ENCODE measurements at places on chromosomes 5 and 9.

DNA sequence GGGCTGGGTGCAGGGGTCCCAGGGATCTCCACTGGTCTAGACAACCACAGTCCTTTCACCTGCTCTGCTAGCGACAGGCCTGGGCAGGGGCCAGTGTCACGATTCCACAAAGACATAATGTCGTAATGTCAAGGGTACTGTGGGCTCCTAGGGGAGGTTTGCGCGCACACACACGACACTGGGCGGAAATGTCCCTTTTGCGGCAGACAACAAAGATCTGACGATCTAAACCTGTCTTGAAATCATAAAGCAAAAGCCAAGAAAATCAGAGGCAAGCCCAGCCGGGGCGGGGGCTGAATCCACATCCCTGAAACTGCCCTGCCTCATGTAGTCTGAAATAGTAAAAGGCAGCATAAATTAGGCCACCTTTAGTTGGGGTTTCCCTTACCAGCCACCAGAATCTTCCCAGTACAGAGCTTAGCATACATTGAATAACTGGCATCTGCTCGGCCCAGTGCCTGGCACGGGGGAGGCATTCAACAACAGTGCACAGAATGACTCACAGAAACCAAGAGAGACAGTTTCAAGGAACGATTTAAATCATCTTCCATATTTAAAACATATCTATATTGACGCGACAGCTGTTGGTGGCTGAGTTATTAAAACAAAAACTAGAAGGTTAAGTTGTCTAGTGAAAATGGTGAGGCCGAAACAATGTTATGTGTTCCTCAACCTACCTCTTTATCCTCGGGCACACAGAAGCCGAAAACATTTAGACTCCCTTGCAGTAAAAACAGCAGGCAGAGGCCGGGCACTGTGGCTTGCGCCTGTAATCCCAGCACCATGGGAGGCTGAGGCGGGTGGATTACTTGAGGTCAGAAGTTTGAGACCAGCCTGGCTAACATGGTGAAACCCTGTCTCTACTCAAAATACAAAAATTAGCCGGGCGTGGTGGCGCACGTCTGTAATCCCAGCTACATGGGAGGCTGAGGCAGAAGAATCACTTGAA, 151.0 kb downstream of the MYO10 start:
- peak; percentile 58 for DNase-seq

DNA sequence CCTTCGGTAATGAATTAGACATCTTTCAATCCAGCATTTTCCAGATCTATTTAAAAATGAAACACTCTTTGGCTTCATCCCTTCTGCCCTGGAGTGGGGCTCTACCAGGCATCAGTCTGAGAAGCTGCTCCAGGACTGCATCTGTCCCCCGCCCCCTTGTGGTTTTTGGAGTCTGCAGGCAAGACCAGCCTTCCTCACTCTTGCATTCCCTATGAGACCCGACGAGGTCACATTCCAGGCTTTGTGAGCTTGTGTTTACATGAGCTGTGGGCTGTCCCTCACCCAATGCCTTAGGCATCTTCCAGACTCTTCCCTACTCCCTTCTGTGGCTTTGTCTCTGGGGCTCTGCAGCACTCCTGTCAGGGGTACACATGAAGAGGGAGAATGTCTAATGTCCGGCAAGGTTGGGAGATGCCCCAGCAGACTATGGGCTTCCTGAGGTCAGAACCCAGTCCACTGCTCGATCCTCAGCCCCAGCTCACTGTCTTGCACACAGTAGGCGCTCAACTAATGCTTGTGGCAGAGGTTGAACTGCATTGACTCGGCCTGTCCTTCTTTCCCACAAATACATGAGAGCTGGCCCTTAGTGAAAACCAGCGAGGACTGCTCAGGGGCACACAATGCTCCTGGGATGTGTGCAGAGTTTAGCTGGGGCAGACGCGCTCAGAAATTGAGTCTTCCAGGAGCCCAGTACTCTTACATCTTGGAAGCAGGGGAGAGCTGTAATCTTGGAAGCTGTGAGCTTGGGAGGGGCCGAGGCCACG, 11.7 kb upstream of the GADD45G start:
- no peak for DNase-seq

DNA sequence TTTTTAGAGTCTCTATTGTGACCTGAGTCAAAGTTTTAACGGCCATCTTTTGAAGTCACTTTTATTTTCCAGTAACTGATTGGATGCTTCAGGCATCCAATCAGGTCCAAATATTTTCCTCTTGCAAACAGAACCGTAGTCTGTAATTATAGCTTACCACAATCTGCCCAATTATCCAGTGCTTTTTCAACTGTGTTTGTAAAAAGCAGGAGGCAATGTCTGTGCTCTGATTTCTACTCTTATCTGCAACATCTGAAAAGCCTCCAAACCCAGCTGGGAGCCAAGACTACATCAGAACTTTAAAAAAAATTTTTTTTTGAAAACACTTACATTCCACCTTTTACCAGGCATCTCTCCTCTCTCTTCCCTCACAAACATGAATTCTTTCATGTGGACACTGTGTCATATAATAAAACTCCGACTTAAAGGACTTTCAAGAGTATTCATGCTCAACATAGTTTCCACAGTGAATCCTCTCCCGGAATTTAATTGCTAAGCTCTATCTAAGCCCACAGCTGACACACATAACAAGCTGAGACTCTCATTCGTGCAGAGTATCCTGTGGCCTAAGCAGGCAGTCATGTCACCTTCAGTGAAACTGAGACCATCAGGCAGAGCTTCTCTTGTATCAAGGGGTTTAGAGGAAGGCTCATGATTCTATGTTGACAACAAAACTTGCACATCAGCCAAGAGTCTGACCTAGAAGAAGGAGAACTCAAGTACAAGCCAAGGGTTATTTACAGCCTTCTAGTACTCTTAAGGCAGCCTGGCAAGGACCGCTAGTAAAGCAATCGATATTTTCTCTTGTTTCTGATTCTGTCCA, 272.7 kb downstream of the TLE1 start:
- DNase-seq = no peak

- DNase-seq = no peak
Measured at GRCh38 chr5:163766936-163767670, 261.7 kb downstream of the MAT2B start.

- no peak for DNase-seq
Measured at GRCh38 chr5:57231607-57232006, 57.7 kb downstream of the GPBP1 start.

Measured in stimulated activated CD8-positive, alpha-beta memory T cell treated with anti-CD3 and anti-CD28 coated beads, Interleukin-4, amount 100 ng/mL, for 48 hours (primary cell).